ENCODE measurements at places on chromosomes 5 and 9.

DNA sequence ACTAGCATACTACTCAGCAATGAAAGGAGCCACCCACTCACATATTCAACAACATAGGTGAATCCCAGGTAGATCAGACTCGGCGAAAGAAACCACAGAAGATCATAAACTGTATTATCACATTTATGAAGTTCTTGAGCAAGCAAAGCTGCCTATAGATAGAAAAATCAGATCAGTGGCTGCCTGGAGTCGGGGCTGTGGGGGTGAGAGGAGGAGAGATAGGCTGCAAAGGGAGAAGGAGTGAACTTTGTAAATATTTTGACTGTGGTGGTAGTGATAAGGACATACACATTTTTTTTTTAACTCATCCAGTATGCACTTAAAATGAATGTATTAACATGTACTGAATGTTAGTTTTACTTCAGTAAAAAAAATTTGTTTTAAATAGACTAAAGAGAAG lies 23.5 kb upstream of the TMEM174 start:
- DNase-seq: no peak

DNA sequence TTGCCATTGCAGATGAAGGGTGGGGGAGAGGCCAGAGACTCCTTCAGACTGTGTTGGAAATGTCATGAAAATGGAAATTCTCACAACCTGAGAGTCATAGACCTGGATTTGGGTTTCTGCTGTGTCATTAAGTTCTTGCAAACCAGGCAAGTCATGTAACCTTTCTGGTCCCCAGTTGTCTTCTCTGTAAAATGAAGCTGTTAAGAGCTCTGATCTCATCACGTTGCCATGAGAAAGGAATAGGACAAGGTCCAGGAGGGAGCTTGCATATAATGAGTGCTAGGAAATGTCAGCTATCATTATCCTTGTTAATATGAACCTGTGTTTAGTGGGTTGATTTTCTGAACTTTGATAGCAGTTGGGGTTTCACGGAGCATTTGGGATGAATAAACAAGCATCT lies 59.1 kb downstream of the FGF1 start:
- no peak for DNase-seq

- DNase-seq: no peak
Observed at GRCh38 chr5:9438596-9439354, 107.1 kb downstream of the SEMA5A start.

- DNase-seq: no peak
Observed at GRCh38 chr9:77847059-77847499, 184.5 kb downstream of the GNAQ start.

- DNase-seq: no peak
Observed at GRCh38 chr5:52830650-52831049, 42.9 kb downstream of the ITGA1 start.

GRCh38 chr9:134375430-134376385 lies 49.5 kb downstream of the RXRA start:
- DNase-seq: peak; percentile 29

- DNase-seq: no peak
Observed at GRCh38 chr5:104345222-104346016, 782.8 kb upstream of the NUDT12 start.

DNA sequence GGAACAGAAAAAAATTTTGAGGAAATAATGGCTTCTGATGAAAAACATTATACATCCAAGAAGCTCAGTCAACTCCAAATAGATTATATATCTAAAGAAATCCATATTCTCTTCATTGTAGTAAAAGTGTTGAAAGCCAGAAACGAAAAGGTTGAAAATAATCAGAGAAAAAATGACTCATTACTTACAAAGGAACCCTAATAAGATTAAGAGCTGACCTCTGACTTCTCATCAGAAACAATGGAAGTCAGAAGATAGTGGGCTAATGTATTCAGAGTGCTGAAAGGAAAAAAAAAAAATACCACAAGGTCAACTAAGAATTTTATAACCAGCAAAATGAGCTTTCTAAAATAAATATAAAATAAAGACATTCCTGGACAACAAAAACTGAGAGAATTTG lies 60.0 kb downstream of the HSD17B4 start:
- DNase-seq: no peak

DNA sequence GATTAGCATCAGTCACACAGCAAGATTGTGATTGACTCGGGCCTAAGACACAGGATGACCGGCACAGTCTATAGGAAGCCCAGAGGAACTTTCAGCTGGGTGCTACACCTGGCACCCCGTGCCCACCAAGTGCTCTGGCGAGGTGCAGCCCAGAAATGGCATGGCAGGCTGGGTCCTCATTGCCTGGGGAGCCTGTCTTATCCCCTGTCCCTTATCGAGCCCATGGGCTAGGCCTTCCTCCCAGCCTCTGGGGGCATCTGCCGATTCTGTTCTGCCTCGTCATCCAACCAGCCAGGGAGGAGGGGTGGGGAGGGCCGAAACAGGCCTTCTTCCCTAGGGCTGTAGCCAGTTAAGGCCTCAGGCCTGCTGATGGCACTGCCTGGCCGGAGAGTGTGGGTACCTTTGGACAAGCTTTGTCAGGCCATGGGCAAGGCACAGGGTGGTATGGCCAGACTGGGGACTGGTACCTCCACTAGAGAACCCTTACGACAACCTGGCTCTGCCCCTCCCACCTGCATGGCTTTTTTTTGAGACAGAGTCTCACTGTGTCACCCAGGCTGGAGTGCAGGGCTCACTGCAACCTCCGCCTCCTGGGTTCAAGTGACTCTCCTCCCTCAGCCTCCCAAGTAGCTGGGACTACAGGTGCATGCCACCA lies 1.6 kb downstream of the GRK6 start:
- DNase-seq: peak; percentile 67

- no peak for DNase-seq
Observed at GRCh38 chr5:16544607-16545374, 72.0 kb downstream of the RETREG1 start.

DNA sequence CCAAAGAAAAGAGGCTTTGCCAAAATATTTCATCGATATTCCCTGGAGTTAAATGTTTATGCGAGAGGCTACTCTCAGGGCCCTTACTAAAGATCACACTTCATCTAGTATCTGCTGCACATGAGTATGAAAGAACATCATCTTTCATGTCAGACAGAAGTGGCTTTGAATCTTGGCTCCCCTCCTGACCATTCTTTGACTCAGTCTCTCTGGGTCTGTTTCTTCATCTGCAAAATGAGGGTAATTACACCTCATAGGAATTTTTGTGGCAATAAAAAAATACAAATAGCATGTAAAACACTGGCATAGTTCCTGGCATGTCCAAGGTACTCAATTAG lies 58.1 kb downstream of the SLIT3 start:
- no peak for DNase-seq

DNA sequence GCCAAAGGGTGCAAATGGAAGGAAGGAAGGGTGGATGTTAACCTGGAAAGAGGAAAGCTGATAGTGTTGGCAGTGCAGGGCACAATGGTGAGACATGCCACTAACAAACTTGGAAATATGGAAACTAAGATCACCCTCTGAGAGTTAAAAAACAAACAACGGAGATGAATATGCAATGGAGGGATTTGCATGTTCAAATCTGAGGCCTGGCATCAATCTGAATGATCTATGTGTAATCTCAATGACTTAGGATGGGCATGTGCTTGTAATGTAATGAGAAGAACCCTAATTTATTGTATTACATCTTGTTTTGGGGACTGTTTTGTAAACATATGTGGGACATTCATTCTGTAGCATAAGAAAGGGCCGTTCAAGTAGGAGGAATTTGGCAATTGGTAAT lies 54.4 kb downstream of the GLRA1 start:
- no peak for DNase-seq

DNA sequence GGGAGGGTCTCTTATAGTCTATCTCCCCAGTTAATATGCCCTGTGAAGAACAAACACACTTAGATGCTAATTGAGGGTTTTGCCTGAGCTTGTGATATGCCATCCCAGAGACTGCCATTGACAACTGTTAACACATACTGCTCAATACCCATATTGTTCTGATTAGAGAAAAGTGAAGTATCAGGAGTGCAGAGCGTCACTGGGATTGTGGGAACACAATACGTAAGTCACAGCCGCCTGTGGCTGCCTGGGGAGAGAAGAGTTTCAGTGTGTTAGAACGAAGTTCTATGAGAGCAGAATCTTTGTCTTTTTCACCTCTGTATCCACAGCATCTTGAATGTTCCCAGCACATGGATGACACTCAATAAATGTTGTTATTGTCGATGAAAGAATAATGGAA lies 110.2 kb downstream of the MEF2C start:
- no peak for DNase-seq

- no peak for DNase-seq
Observed at GRCh38 chr9:131899296-131900228, 159.7 kb upstream of the RAPGEF1 start.

- no peak for DNase-seq
Observed at GRCh38 chr9:116323012-116323411, 169.4 kb downstream of the PAPPA start.

GRCh38 chr9:68560071-68560844 lies 19.6 kb upstream of the TMEM252 start:
- DNase-seq: peak; percentile 80

DNA sequence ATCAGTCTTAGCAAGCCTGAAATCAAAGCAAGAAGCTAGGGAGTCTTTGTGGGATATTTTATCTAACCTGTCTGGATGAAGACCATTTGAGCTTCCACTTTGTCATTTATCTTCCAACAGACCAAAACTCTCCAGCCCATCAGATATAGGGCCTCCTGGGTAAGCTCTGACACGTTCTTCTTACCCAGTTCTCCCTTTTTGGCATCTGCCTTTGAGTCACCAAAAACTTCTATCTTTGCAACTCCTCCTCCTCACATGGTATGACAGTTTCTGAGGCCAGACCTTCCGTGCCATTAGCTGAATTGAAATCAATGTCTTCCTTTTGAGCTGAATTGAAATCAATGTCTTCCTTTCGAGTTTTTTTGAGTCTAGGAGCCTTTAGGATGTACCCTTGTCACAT lies 156.6 kb upstream of the SPRY4 start:
- DNase-seq: peak; percentile 36
